Lung (tissue), 17 donors: ENCODE measurements at places on chromosomes 4 and X.

- no peak for DNase-seq
Measured at GRCh38 chrX:105618393-105619101, 203.8 kb upstream of the NRK start.

DNA sequence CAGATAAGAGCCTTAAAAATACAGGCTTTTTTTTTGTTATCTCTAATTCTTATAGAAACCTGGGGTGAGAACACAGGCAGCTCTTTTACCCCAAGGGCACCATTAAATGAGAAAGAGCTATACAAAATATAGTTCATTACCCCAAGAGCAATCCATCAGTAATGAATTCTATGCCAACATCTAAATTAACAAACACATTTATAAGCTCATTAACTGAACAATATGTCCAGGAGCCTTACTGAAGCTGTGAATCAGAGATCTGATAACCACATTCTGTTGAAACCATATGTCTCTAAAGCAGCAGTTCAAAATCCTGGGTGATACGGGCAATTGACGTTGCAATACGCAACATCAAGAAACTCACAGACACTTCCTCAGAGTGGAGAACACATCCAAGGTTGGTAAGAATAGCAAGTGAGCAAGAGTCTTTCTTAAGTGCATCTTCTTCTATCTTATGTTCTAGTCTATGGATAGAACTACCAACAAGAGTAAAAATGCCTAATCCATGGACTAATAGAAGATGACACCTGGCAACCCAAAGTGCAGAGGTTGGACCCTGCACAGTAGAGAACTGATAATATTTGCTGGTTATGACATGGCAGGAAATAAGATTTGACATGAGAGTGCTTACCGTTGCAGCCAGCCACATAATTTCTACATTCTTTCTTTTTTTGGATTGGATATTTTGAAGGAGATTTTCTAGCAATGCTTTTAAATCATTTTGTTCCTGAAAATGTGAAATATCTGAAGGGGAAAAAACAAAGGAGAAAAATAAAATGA is 449.3 kb downstream of the IL15 start:
- no peak for DNase-seq

DNA sequence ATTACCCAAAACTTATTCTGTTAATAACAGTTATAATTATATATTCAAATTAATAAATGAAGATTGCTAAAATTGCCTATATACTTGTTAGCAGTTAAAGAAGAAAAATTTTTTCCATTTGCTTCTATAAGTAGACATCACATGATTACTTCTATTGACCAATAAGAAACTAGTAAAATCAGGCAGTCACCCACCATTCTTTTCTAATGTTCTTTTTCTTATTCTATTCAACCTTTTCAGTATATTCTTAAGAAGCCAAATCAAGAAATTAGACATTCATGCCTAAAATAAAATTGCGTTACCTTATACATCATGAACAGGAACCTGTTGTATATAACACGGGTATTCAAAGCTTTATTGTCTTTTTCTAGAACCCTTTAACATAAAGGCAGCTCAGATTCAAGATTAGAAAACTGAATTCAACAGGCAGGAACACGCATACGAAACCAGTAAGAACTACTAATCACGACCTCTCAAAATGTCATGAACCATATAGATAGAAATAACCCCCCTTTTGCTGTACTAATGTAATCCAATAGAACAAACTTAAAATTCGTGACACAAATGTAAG is 568.1 kb upstream of the DIPK2B start:
- peak; percentile 53 for DNase-seq

GRCh38 chr4:99606716-99607115 is 32.1 kb downstream of the MTTP start:
- no peak for DNase-seq

DNA sequence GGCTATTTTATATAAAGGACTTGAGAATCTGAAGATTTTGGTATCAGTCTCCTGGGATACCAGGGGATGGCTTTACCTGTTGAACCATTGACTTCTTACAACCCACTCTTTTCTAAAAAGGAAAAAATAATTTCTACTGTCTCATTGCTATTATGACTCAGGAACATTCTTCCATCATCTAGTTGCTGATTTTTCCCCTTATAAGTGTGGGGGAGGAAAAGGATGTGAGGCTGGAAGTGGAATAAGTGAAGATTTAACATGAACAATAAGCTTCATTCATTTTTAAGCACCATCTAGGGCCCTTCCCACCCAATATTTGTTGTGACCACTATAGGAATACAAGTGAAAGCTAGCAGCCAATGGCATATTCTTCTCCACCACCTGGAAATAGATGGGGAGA is 10.6 kb upstream of the MND1 start:
- DNase-seq: no peak

DNA sequence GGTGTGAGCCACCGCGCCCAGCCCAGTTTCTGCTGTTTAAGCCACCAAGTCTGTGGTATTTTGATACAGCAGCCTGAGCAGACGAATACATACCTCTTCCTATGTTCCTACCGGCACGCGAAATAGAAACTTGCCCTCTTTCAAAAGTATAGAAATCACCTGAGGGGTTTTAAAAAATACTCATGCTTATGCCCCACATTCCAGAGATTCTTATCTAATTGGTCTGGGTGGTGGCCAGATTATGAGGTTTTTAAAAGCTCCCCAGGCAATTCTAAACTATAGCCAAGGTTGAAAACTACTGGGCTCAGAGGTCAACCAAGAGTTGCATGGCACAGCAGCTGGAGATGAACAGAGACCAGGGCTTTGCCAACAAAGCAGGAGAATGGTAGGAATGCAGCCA is 24.9 kb upstream of the HUWE1 start:
- DNase-seq: no peak
